ENCODE measurements at places on chromosomes 13 and 19. TPM values are rescaled to one million over a fixed set of nuclear protein-coding genes. Genes with fewer than 3 reads are reported as not detected.

DNA sequence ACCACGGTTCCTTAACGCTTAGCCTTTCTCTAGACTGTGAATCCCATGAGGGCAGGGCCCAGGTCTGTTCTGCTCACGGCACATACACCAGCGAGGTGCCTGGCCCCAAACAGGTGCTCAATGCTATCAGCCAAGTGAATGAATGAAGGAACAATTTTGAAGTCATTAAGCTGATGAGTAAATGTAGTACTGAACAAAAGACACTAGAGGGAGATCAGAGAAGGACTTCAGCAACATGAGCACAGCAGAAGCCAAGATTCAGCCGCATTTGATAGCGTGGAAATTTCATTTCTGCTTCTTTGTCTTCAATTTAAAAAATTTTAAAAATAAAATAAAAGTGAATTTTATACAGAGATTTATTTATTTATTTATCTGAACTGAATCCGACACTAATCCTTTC is 20.1 kb upstream of the MYO16 start:
- peak; percentile 1 for DNase-seq

GRCh38 chr13:79191501-79191900 is 214.6 kb downstream of the RBM26 start:
- no peak for DNase-seq

- DNase-seq: no peak
Measured at GRCh38 chr13:60611523-60611922, 214.5 kb downstream of the TDRD3 start.

The GIPC1 gene
- total RNA-seq: 43.5 TPM

DNA sequence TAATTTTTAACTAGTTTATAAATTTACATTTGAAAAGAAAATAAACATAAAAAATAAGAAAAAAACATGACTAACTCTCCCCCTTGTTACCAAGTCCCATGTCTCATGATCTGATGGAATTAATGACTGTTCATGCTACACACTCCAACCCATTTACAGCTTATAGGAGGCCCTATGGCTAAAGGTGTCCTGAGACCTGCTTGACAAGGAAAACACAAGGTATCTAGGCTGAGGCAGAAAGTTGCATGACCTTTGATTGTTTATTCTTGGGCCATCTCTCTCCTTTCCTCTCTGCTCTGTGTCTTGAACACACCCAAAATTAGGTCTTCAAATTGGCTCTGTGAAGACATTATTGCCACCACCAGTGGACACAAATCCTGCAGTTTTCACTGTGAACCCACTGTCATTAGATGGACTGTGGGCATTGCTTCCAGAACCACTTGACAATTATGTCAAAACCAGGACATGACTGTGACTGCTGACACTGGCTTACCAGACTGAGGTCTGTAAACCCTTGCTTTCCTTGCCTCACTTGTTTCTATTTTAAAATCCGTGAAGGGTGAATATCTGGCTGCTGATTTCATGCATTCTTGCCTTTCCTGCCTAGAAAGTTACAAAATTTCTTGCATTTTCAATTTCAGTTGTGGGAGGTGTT is 386.5 kb upstream of the SPRY2 start:
- no peak for DNase-seq

DNA sequence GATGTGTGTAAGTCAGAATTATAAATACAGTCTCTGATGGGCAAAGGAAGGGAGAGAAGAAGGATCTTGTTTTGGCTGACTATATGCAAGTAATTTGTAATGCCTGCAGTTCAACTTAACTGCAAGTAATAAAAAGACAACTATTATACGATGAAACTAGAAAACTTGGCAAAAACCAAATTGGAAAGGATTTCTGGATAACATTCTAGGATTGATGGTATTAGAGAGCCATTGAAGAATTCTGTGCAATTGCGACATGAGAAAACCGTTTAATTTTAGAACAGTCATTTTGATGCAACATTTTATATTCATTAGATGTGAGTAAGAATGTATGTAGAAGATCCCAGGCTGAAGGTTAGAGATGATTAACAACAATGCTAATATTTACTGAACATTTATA is 1334.1 kb downstream of the EFNB2 start:
- no peak for DNase-seq

- no peak for DNase-seq
Measured at GRCh38 chr13:18952225-18953016, 229.2 kb downstream of the TUBA3C start.

GRCh38 chr13:104810242-104810641 is 1725.2 kb downstream of the EFNB2 start:
- no peak for DNase-seq

The SPACA4 gene
- not detected for total RNA-seq

GRCh38 chr19:12821761-12822160 is 12.6 kb downstream of the RTBDN start:
- peak; percentile 45 for DNase-seq

The ZNF738 gene
- 13.8 TPM for total RNA-seq

The FPR3 gene
- 0.10 TPM for total RNA-seq

- DNase-seq: no peak
Measured at GRCh38 chr13:59364641-59365085, 799.1 kb downstream of the DIAPH3 start.

DNA sequence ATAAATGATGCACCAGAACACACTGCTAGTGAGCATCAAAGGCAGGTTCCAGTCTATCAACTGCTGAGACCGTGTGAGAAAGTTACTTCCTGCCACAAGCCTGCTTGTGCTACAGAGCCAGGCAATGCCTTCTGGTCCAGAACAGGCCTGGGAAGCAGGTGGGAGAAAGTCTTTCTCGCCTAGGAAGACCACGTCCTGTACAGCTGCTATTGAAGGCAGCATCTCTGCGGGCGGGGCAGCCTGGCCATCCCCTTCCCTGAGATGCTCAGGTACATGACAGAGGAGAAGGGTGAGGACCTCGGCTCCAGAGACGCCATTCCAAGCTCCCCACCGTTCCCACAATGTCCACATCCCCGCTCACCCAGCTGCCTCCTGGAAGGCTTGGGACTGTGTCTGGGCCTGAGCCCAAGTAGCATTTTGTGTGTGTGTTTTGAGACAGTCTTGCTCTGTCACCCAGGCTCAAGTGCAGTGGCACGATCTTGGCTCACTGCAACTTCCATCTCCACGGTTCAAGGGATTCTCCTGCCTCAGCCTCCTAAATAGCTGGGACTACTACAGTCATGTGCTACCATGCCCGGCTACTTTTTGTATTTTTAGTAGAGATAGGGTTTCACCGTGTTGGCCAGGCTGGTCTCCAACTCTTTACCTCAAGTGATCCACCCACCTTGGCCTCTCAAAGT is 3.4 kb downstream of the RFX1 start:
- DNase-seq: no peak

The WDR87 gene
- total RNA-seq: not detected

GRCh38 chr19:5017235-5017634 is 48.3 kb downstream of the KDM4B start:
- DNase-seq: no peak

- no peak for DNase-seq
Measured at GRCh38 chr13:106466691-106467426, 68.6 kb downstream of the EFNB2 start.

The PALM3 gene
- 0.64 TPM for total RNA-seq

DNA sequence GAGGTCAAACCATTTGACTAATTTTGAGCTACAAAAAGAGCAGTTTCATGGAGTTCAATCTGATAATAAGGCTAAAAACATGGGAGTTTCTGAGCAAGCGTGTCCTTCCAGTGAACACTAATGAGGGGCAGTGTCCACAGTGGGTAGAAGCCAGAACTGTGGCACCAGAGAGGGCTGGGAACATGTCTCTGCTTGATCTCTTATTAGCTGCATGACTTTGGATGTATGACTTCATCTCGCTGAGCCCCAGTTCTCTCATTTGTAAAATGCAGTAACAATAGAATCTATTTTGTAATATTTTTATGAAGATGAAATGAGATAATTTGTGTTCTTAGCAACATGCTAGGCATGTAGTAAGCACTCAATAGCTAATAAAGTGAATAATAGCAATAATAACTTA is 69.8 kb downstream of the HS6ST3 start:
- no peak for DNase-seq

- no peak for DNase-seq
Measured at GRCh38 chr19:29833614-29834261, 21.9 kb downstream of the CCNE1 start.
